ENCODE measurements at places on chromosomes 6 and 20.

GRCh38 chr6:131979515-131980337, 28.6 kb upstream of the CCN2 start:
- no peak for DNase-seq

- no peak for DNase-seq
These were observed 57.6 kb downstream of the DAAM2 start for GRCh38 chr6:39849764-39850163.

DNA sequence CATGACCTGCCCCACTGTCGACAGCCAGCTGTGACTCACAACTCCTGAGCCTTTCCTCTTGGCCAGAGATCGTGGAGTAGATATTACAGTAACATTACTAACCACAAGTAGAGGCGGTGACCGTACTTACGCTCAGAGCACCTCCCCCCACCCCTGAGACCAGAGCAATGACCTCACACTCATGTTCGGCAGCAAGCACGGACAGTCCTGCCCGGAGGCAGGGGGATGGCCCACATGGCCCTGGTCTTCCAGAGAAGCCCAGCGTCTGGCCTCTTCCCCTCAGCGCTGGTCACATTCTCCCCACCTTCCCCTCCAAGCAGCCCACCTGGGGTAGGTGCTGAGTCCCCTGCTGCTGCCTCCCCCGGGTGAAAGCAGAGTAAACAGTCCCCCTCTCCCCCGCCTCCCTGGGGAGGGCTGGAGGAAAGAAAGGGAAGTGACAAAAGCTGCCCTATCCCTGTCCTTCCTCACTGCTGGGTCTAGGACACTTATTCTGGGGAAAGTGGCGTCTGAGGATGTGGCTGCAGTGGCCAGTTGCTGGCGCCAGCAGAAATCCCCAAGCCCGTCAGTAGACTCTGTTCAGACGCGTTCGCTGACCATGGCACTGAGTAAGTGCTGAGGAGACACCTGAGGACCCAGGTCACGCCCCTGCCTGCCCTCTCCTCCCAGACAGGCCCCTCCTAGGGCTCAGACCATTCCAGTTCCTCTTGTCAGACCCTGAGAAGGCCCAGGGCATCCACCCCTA, 68.5 kb downstream of the MRPL14 start:
- no peak for DNase-seq

DNA sequence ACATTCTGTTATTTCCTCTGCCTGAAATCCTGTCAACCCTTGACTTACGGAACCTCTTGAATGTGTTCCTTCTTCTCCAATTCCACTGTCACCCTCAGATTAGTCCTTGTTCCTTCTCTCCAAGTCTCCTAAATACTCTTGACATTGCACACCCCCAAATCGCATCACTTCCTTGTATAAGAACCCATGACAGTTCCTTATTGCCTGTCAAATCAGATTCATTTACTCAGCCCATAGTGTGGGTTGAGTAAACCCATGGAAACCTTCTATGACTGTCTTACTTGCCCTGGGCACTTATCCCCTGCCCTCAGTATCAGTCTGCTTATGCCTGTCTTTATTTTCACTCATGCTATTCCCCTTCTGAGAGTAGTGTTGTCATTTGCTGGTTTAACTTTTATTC, 40.5 kb downstream of the ARMC2 start:
- no peak for DNase-seq

- no peak for DNase-seq
These were observed 8.7 kb downstream of the CCDC170 start for GRCh38 chr6:151502499-151502898.

- no peak for DNase-seq
These were observed at the start of gene GLP1R for GRCh38 chr6:39048481-39049399. Gene GLP1R (plus strand): TSS chr6:39048781. CDS start chr6:39048841, 60 bp downstream.
